ENCODE measurements at places on chromosomes 6 and 20. TPM values are rescaled to one million over a fixed set of nuclear protein-coding genes. Genes with fewer than 3 reads are reported as not detected.

The PTCRA gene
- not detected for total RNA-seq

The DYNLRB1 gene
- total RNA-seq, result 28.0 TPM

The TBC1D22B gene
- total RNA-seq, result 8.1 TPM

The EXOC2 gene
- total RNA-seq, result 49.9 TPM

The LY6G6C gene
- total RNA-seq, result 0.25 TPM

The HLA-C gene
- total RNA-seq, result 3.2 TPM

The OR2J3 gene
- not detected for total RNA-seq

Data from temporal lobe (tissue), 4 donors.